Activated B cell treated with CpG ODN at 0.5 μM for 24 hours (primary cell): ENCODE measurements at places on chromosomes 11 and 22.
A peak's percentile ranks its signal among the peaks of the same experiment; 100 is the strongest.

- no peak for DNase-seq
These were observed 86.6 kb downstream of the YAP1 start for GRCh38 chr11:102196816-102197215.

DNA sequence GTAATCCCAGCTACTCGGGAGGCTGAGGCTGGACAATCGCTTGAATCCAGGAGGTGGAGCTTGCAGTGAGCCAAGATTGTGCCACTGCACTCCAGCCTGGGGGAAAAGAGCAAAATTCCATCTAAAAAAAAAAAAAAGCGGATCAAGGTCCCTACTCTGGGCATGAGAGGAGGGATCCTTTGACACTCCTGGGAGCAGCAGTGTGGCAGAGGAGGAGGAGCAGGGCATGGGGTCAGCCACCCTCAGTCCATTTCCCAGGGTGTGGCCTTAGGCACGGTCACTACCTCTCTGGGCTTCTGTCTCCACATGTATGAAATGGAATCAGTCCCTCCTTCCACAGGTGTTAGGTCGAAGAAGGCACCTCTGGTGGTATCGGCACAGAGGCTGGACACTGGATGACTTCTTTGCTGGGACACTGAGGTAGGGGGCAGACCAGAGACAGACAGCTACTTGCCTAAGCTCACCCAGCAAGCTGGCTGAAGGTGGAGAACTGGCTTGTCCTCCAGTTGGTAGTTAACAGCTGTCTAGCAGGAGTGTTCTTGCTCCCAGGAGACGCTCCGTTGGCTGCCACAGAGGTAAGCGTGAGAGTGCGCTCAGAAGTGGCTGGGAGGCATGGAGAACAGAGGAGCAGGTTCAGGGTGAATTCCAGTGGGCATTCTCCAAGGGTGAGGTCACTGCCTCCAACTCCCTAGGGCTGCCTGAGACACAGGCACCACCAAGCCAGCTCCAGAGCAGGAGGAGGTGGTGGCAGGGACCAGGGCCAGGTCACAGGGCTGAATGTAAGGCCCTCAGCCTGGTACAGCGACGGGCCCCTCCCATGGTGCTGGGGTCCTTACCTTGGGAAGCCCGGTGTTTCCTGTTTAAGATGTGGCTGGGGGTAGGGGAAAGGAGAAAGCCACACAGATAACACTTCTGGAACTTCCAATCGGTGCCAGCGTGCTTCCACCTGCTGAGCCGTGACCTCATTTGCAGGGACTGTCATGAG, 19.5 kb downstream of the TXN2 start:
- DNase-seq: no peak

DNA sequence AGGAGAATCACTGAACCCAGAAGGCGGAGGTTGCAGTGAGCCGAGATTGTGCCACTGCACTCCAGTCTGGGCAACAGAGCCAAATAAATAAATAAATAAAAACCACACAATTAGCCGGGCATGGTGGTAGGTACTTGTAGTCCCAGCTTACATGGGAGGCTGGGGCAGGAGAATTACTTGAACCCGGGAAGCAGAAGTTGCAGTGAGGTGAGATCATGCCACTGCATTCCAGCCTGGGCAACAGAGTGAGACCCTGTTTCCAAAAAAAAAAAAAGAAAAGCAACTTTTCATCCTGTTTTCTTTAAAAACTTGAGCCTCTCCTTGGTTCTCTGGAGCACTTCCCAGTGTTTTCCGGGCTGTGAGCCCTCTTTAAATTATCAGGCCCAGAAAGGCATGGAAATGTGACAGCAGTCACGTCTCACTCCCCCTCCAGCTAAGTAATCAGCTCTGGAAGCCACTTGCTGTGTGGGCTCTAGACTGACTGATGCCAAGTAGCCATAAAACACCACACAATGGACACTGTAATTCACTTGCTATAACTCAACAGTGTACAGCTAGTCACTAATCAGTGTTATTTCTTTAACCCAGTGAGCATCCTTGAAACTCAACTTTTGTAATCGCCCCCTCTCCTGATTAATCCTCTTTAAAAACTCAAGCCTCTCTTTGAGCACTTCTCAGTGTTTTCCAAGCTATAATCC, 13.0 kb upstream of the MCHR1 start:
- DNase-seq: no peak

GRCh38 chr11:120431633-120432032, 79.9 kb upstream of the GRIK4 start:
- DNase-seq: no peak

DNA sequence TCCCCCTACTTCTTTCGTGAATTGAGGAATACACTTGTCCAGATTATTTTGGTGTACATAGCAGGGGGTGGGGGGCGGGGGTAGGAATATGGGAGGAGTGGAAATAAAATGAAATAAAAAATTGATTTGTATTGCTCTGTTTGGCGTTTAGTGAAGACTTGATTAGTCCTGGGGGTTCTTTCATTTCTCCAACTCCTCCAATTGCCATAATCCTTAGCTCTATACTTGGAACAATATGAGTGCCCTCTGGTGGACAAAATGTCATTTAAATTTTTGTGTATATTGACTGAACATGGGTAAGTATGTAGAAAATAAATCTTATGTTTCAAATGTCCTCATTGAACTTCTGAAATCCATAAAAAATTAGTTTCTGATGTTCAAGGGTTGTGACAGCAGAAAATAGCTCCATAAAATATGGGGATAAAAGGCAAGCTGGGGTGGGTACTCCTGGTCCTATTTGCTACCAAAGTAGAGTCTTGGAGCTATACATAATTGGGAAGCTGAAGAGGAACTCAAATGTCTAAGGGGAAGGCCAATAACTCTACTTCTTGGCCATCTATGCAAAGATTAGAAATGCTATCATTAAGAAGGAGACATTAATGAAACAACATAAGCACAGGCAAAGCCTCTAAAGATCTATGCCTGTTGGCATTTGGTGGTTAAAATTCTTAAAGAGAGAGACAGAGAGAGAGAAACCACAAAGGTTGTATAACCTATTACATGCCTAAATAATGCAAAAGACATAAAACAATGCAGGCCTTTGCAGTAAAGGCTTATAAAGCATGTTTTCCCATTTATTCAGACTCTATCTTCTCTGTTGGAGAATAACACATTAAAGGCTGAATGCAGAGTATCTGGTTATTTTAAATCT, 421.6 kb downstream of the METTL15 start:
- DNase-seq: no peak

- DNase-seq: peak; percentile 83
These were observed 3.3 kb downstream of the TKFC start for GRCh38 chr11:61336171-61336935.

- DNase-seq: no peak
These were observed 333.0 kb upstream of the NARS2 start for GRCh38 chr11:78907636-78908035.

DNA sequence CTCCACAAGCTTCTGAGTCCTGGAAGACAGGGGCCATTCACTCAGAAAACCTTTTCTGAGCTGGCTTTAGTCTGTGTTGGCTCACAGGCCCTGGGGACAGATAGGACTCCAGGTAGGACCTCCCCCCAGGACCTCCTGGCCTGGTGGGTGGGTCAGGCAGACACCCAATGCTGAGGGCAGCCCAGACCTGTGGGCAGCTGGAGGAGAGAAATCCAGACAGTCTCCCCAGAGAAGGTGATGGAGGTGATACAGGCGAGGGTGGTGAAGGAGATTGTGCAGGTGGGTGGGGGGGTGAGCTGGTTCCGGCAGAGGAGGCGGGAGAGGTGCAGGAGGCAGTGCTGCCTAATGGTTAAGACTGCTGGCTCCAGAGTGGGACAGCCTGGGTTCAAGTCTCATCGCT, 15.6 kb downstream of the LRRC32 start:
- peak; percentile 8 for DNase-seq

- no peak for DNase-seq
These were observed 327.4 kb downstream of the MN1 start for GRCh38 chr22:27474112-27474571.

DNA sequence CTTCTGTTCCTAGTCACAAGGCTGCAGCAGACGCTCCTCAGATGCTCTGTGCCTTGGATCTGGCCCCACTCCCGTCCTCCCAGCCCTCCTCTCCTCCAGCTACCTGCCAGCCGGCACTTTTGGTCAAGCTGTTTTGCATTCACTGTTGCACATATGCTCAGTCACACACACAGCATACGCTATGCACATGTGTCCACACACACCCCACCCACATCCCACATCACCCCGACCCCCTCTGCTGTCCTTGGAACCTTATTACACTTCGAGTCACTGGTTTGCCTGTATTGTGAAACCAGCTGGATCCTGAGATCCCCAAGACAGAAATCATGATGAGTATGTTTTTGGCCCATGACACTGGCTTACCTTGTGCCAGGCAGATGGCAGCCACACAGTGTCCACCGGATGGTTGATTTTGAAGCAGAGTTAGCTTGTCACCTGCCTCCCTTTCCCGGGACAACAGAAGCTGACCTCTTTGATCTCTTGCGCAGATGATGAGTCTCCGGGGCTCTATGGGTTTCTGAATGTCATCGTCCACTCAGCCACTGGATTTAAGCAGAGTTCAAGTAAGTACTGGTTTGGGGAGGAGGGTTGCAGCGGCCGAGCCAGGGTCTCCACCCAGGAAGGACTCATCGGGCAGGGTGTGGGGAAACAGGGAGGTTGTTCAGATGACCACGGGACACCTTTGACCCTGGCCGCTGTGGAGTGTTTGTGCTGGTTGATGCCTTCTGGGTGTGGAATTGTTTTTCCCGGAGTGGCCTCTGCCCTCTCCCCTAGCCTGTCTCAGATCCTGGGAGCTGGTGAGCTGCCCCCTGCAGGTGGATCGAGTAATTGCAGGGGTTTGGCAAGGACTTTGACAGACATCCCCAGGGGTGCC, 109.8 kb downstream of the BCR start:
- peak; percentile 39 for DNase-seq

GRCh38 chr22:21016644-21017420, 1.9 kb downstream of the P2RX6 start:
- DNase-seq: no peak

- DNase-seq: no peak
These were observed 727.3 kb downstream of the LRRC4C start for GRCh38 chr11:40732132-40732531.

GRCh38 chr11:44781655-44782054, 54.9 kb downstream of the TSPAN18 start:
- no peak for DNase-seq

DNA sequence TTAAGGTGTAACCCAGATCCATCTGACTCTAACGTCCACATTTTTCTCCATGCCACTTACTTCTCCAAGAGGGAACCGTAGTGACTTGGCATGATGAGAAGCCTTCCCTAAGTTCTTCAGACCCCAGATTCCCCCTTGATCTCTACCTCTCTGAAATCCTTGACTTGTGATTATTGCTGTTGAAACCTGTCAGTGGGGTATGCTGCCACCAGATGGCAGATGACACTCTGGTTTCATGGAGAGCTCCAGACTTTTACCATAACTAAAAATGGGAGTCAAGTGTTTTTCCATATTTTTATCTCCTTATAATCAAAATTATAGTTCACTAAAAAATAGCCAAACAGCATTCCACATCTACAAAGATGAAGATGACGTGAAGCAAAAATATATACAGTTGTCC, 504.2 kb downstream of the SOX6 start:
- no peak for DNase-seq

DNA sequence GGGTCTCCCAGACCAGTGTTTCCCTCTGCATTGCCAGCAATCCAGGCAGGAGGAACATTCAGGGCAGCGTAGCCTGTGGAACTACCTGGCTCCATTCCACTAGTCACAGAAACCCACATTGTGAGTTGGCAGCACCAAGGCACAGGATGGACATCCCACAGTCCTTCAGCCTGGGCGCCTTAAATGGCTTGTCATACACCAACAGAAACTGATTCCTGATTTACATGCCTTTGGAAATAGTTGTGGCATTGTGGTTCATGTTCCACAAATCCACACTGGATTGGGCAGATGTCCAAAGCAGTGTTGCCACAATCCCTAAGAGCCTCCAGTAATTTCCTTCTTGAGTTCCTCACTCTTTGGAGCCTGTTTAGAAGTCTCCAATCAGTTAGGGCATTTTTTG, 225.6 kb downstream of the BLID start:
- no peak for DNase-seq

DNA sequence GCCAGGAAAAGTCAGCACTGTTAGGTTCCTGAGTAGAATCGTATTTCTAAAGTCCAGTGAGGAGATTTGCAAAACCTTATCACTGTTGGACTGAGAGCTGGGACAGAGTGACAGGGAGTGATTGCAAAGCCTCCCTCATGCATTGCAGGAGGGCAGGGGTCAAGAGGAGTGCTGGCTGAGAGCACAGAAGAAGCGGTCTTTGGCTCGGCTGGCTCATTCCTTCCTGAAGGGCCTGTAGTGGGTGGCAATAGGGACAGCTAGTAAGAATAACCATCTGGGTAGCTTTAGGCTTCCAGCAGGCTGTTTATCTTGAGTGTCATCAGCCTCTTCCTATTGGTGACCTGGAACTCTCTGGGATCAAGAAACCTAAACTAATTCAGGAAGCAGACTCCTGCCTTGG, 53.4 kb downstream of the CD44 start:
- no peak for DNase-seq

GRCh38 chr11:90426442-90426841, 203.6 kb upstream of the CHORDC1 start:
- DNase-seq: no peak

GRCh38 chr11:14384338-14384737, 25.4 kb upstream of the RRAS2 start:
- no peak for DNase-seq

DNA sequence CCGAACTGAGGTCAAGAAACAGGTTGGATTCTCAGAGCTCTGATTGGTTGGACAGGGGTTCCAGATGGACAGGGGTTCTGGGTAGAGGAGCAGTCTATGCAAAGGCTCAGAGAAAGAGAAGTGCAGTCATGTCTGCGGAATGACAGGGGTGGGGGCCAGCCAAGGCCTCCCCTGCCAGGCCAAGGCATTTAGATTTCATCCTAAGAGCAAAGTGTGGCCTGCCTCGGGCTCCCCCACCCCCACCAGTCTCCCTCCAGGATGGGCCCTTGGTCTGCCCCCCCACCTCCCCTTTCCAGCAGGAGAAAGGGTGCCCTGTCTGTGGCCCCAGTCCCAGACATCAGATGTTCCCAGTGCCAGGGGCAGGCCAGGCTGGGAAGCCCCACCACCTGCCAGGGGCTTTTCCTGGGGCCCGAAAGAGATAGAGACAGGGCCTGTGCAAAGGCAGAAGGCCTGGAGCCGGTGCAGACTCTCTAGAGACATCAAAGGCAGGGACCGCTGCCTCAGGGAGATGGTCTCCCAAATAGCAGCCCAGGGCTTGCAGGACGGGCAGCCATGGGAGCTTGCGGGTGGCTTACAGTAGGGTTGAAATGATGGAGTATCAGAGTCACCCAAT, 9.4 kb downstream of the SUSD2 start:
- DNase-seq: no peak
